ENCODE measurements at places on chromosomes 1 and 21. TPM values are rescaled to one million over a fixed set of nuclear protein-coding genes. Genes with fewer than 3 reads are reported as not detected.

DNA sequence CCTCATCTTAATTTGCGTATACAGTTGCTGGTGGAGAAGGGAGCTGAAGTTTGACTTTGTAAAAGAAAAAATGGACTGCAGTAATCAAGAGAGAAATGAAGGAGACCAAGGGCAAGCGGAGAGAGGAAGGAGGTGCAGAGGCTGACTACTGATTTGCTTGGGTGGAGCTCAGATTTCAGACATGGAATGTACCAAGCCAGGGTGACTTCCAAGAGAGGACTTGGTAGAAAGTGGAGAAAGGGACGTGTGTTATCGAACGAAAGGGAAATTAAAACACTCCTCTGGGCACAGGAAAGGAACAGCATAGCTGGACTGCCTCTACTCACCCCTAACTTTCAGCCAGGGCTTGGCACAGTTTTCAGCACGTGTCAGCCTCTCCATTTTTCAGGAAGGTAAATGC, 15.1 kb upstream of the HEATR1 start:
- H3K4me1 ChIP-seq: no peaks in the 10 kb centered on the region
- H3K27ac ChIP-seq: peak overlapping the region; percentile 34
- H3K4me3 ChIP-seq: peak overlapping the region; percentile 11
- no peak for DNase-seq

- H3K4me3 ChIP-seq: no peak overlapping the region
- no peaks in the 10 kb centered on the region for H3K36me3 ChIP-seq
- no peak for DNase-seq
- no peaks in the 10 kb centered on the region for H3K27me3 ChIP-seq
These were observed 6.1 kb downstream of the FLVCR1 start for GRCh38 chr1:212864201-212864600.

DNA sequence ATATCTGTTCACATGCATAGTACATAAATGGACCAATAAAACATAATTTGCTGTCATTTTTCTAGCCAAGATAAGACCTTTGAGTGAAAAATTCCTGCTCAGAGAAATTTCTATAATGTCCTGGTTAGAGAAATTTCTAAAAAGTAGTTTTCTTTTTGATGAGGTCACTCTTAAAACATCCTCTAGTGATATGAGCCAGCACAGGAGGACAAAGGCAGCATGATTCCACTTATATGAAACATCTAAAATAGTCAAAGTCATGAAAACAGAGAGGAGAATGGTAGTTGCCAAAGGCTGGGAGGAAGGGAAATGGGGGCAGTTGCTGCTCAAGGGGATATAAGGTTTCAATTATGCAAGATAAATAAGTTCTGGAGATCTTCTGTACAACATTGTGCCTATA, 239.4 kb downstream of the BACH1 start:
- no peak for DNase-seq
- H3K36me3 ChIP-seq: no peaks in the 10 kb centered on the region
- H3K4me3 ChIP-seq: no peak overlapping the region
- H3K27ac ChIP-seq: no peak overlapping the region
- H3K4me1 ChIP-seq: no peaks in the 10 kb centered on the region

DNA sequence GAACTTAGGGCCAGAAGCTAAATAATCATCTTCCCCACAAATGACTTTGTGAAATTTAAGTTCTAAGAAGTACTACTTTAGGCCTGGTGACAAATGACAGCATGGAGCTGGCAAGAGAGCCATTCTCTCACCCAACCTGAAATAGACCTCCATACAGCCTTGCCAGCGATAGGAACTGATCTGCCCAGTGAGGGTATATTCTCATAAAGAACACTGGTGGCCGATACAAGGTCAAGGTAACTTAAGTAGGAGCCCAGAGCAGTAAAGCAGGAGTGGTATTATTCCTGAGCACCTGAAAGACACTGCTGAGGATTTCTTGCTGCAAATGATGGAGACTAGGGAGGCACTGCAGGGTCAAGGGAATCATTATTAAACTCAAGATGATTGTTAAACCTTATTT, 2.6 kb upstream of the TTLL7 start:
- no peaks in the 10 kb centered on the region for H3K36me3 ChIP-seq
- peak overlapping the region; percentile 94 for H3K4me3 ChIP-seq
- no peak for DNase-seq
- H3K27me3 ChIP-seq: no peaks in the 10 kb centered on the region
- H3K27ac ChIP-seq: peak overlapping the region; percentile 93

DNA sequence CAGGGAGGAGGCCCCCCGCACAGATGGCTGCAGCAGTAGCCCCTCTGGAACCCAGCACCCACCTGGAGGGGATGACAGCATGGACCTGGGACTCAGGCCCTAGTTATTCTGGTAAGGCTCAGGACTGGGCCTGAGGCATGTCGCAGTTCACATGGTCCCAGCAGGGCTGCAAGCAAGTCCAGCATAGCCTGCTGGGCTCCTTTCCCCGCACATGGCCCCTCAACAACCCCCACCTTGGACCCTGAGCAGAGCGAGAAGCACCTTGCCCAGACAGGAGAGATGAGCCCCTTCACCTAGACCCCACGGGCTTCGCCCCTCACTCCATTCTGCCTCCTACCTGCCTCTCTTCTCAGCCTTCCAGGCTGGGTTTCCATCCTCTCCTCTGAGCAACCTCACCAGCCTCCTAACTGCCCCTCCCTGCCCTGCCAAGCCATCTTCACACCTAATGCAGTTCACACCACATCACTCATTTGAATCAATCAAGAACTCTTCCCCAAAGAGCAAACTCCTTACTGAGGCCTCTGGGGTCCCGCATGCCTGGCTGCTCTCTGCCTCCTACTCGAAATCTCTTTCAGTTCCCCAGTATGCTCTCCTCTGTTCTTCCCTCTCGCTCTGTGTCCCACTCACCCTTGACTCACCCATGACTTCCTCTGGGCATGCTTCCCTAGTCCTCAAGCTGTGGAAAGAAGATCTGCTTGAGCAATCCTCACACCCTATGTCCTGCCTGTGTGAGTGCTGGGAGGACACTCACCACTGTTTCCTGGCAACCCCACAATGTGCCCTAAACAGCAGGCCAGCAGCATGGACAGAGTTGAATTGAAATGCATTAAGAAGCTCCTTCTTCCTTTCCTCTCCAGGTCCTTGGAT, 9.4 kb upstream of the THEMIS2 start:
- H3K36me3 ChIP-seq: no peaks in the 10 kb centered on the region
- H3K4me3 ChIP-seq: no peak overlapping the region
- H3K27ac ChIP-seq: peak overlapping the region; percentile 59
- no peaks in the 10 kb centered on the region for H3K27me3 ChIP-seq
- no peaks in the 10 kb centered on the region for H3K4me1 ChIP-seq
- DNase-seq: no peak

The IARS2 gene
- total RNA-seq: 44.6 TPM

GRCh38 chr1:69835955-69836354, 268.2 kb downstream of the LRRC7 start:
- H3K4me3 ChIP-seq: no peak overlapping the region
- no peaks in the 10 kb centered on the region for H3K36me3 ChIP-seq
- no peaks in the 10 kb centered on the region for H3K4me1 ChIP-seq
- no peak for DNase-seq
- H3K27ac ChIP-seq: no peak overlapping the region

GRCh38 chr1:217188280-217189237, 442.3 kb downstream of the GPATCH2 start:
- H3K36me3 ChIP-seq: no peaks in the 10 kb centered on the region
- no peaks in the 10 kb centered on the region for H3K27me3 ChIP-seq

DNA sequence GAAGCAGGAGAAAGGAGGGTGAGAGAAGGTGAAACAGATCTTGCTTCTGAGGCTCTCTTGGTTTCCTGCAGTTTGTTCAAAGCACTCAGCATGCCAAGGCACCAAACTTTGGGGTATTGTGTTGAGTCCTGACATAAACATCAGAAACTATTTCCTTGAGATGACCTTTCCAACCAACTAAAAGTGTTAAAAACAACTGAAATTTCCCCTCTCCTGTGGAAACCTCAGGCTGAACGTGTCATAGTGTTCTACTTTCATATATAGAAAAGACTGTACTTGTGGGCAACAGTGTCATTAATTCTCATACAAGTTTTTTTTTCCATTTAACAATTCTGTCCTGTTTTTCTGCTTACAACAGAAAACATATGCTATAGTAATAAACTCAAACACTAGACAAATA, 6.3 kb upstream of the LYST start:
- DNase-seq: no peak
- H3K27ac ChIP-seq: no peak overlapping the region
- H3K36me3 ChIP-seq: no peaks in the 10 kb centered on the region
- H3K4me1 ChIP-seq: no peaks in the 10 kb centered on the region

DNA sequence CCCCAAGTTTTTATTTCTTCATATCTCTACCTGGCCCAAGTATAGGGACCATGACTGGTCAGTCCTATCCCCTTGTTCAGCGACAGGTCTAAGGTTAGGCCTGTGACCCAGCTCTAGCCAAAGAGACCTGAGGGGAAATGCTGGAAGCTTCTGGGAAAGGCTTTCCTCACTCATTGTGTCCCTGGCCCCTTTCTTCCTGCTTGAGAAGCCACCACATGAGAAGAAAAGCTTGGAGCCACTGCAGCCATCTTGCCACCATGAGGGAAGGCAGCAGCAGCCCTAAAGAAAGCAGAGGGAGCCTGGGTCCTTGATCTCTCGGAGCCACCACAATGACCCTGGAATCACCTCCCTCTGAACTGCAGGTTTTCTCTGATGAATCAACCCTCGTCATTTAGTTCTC, 43.4 kb downstream of the ATF3 start:
- H3K4me1 ChIP-seq: peaks cover 13% of the 10 kb centered on the region
- H3K36me3 ChIP-seq: no peaks in the 10 kb centered on the region
- no peak overlapping the region for H3K4me3 ChIP-seq
- no peak for DNase-seq

Measured in thoracic aorta (tissue), 2 donors.